Stimulated activated naive B cell treated with anti-CD40 and anti-IgM and Interleukin-4, amounts not matched to agents 10 μg/mL and 1 μg/mL and 100 μg/mL, for 72 hours (primary cell): ENCODE measurements at places on chromosomes 1 and 21.
A peak's percentile ranks its signal among the peaks of the same experiment; 100 is the strongest.

DNA sequence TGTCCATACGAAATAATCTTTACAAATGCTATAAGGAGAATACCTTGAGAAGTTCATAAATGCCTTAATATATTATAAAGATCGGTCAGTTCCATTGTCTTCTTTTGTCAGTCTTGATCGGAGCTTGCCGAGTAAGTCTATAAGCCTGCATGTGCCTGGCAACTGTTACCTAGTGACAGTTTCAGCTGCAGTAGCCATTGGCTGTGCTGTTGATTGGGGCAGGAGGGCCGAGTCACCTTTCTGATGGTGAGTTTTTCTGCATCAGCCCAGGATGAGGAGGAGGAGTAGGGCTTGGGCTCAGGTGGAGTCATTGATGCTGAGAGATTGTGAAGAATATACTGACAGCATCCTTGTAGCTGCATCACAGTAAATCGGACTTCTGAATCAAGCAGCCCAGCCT lies 1.9 kb upstream of the GPR52 start:
- no peak for DNase-seq

GRCh38 chr1:5423109-5423508 lies 569.1 kb downstream of the NPHP4 start:
- DNase-seq, result no peak

- no peak for DNase-seq
Measured at GRCh38 chr21:36021251-36021837, 39.0 kb downstream of the SETD4 start.

DNA sequence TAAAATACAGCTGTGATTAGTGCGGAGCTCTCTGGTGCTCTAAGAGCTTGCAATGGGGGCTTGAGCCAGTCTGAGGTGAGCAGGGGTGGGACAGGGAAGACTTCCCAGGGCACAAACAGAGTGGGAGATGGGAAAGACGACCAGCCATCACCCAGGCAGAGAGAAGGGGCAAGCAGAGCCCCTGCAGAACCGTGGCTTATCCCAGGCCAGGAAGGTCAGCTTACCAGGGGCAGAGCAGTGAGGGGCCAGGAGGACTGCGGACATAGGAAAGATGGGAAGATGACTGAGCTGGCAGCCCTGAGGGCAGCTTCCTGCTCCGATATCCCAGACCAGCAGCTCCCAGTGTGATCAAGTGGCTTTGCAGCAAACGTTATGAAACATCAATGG lies 55.4 kb upstream of the IFFO2 start:
- no peak for DNase-seq

GRCh38 chr1:65207317-65207716 lies 59.3 kb downstream of the AK4 start:
- DNase-seq, result no peak

- no peak for DNase-seq
Measured at GRCh38 chr1:224623743-224624333, 7.7 kb downstream of the CNIH3 start.

GRCh38 chr21:14451546-14451945 lies 68.6 kb upstream of the HSPA13 start:
- DNase-seq, result no peak

GRCh38 chr1:84428235-84428634 lies 30.0 kb downstream of the DNASE2B start:
- DNase-seq, result no peak

- no peak for DNase-seq
Measured at GRCh38 chr1:17027403-17027802, 15.7 kb upstream of the ATP13A2 start.

- DNase-seq, result no peak
Measured at GRCh38 chr1:37455516-37455915, 18.9 kb upstream of the ZC3H12A start.

DNA sequence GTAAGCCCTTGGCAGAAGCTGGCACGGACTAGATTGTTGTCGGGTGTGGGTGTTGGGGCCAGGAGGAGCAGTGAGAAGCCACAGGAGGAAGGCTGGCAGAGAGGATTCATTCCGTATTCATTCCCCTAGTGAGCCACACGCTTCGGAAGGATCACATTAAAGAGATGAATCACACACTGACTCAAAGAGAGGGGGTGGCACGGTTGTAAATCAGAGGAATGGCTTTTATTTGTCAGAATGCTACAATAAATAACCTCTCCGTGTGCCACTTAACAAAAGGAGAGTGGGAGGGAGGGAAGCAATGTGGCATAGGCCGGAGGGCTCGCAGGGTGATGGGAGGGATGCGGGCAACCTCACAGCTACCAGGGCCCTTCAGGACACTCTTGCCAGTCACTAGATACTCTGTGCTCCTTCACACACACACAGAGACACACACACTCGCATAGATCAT lies 135.5 kb downstream of the HIVEP3 start:
- DNase-seq, result no peak

DNA sequence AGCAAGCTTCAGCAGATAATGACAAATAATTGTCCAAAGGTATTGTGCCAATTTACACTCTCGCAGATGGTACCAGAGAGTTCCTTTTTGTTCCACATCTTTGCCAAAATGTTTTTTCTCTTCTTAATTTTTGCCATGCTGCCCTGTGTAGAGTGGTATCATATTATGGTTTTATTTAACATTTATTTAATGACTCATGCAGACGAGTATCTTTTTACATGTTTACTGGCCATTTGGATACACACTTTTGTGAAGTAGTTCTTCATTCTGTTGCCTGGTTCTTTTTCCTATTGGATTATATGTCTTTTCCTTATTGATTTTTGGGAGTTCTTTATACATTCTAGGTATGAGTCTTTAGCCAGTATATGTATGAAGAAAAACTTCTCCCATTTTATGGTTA lies 151.1 kb downstream of the PCNX2 start:
- no peak for DNase-seq

DNA sequence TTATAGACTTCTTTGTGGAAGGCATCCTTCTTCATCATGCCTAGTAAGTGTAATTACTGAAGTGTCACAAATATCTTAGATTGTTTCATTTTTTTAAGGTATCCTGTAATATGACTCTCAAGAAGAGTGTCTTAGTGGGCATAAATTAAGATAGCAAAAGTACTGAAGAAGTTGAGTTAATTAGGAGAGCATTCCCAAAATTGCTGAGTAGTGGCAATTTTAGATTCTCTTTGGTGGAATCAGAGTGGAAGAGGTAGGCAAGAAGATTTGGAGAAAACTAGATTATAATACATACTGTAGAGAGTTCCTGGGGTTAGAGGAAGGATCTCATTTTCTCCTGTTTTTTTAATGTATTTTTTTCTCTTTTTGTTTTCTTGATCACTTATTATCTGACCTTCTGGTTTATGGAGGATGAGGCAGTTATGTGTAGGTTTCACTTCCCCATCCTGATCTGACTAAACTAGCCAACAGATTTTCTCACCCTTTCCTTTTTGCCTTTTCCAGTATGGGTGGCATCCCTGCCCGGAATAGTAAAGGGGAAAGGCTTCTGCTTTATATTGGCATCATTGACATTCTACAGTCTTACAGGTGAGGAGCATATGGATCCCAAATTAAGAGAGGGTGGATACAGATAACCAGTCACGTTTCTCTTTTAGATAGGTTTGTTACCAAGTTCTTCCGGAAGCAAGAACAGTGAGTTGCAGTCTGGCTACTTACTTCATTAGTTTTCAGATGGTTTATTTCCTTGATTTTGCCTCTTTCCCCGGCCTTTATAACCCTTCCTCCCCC lies 16.7 kb upstream of the PSMD4 start:
- no peak for DNase-seq

GRCh38 chr1:228022571-228023293 lies 15.9 kb downstream of the WNT3A start:
- DNase-seq, result no peak

DNA sequence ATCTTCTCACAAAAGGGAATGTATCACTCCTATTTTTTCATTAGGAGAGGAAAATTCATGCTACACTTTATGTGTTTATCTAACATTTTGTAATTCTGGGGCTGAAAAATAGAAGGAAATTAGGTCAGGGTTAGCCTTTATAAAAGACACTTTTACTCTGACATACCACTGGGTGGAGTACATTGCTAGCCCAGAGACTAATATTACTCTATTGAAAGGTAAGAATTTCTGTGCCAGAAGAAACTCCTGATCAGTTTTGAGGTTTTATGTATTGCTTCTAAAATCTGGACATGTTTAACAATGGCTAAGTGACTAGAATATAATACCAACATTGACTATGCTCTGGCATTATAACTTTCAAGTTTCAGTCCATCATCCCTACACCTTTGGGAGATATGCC lies 724.6 kb downstream of the USP25 start:
- DNase-seq, result no peak

- DNase-seq, result no peak
Measured at GRCh38 chr1:178847396-178847849, 23.5 kb downstream of the ANGPTL1 start.

DNA sequence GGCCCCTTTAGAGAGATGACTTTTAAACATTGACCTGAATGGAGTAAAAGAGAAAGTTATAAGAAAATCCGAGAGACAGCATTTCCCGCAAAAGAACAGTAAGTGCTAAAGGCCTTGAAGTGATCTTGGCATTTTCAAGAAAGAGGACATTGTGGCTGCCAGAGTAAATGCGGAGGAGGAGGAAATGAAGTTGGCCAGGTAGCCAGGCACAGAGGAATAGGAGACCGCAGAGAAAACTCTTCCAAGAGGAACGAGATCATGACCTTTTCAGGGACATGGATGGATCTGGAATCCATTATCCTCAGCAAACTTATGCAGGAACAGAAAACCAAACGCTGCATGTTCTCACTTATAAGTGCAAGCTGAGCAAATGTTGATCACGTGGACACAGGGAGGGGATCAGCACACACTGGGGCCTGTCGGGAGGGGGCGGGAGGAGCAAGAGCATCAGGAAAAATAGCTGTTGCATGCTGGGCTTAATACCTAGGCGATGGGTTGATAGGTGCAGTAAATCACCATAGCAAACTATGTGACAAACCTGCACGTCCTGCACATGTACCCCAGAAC lies 49.7 kb downstream of the EEIG2 start:
- DNase-seq, result no peak

DNA sequence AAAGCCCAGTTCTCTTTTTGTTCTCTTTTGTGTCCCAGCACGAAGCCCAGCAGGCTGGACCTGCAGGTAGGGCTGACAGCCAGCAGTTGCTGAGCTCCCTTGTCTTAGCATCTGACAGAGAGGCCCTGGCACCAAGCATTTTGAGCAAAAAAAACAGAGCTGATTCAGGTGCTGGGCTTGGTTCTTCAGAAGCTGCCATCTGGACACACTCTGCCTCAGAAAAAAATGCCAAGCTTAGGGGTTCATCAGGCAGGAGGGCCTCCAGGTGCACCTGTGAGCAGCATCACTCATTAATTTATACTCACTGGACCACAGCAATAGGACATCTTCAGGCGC lies 167.1 kb upstream of the PLD5 start:
- DNase-seq, result no peak

DNA sequence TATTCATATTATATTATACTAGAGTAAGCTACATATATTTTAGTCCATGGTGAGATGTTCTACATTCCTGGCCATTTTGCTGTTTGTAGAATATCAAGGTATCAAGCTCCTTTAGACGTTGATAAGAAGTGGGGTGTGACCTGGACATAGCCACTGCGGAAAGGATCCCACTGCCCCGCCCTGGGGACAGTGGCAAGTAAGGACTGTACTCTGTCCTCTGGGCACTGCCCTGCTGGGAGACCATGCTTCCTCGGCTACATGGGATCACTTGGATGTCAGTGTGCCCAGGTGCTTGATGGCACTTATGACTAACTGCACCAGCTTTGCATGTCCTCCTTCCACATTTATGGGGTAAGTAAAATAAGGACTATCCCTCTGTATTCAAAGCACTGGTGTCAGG lies 46.3 kb upstream of the NTPCR start:
- DNase-seq, result no peak

GRCh38 chr1:84165601-84166000 lies 21.5 kb downstream of the PRKACB start:
- no peak for DNase-seq

DNA sequence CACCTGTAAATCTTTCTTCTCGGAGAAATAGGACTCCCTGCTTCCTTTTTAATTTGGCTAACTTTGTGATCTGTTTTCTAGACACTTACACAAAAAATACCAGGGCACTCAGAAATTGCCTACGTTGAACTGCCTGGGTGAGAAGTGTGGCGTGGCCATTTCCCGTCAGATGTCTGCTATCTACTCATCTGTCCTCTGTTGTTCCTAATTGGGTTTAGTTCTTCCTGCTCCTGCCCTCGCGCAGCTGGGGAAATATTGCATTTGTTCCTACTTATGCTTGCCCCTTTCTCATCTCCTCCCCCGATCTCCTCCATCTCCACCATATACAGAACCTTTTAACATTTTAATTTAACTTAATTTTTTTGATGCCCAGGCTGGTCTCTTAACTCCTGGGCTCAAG lies 55.1 kb downstream of the CD58 start:
- no peak for DNase-seq

DNA sequence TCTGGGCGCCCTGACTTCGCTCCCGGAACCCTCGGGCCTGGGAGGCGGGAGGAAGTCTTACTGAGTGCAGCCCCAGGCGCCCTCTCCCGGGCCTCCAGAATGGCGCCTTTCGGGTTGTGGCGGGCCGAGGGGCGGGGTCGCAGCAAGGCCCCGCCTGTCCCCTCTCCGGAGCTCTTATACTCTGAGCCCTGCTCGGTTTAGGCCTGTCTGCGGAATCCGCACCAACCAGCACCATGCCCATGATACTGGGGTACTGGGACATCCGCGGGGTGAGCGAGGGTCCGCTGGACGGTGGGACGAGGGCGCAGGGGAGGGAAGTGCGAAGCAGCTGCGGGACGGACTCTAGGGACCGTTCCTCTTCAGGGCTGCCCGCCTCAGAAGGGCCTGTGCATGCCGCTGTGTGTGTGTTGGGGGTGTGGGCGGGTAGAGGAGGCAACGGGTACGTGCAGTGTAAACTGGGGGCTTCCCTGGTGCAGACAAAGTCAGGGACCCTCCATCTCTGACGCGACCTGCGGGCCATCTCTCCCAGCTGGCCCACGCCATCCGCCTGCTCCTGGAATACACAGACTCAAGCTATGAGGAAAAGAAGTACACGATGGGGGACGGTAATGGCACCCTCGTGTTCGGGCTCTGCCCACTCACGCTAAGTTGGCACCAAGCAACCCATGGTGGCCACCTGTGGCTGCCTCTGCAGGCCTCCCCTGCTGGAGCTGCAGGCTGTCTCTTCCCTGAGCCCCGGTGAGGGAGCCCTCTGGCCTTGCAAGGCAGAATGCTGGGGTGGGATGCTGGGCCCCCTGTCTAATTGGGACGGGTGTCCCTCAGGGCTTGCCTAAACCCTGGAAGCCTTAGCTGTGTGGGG lies at the start of gene GSTM1:
Gene GSTM1, plus strand, starts transcription at position 177 of the 859 bp plus-strand sequence. Its CDS starts 57 bp downstream, at position 234.
- DNase-seq, result peak; percentile 66

DNA sequence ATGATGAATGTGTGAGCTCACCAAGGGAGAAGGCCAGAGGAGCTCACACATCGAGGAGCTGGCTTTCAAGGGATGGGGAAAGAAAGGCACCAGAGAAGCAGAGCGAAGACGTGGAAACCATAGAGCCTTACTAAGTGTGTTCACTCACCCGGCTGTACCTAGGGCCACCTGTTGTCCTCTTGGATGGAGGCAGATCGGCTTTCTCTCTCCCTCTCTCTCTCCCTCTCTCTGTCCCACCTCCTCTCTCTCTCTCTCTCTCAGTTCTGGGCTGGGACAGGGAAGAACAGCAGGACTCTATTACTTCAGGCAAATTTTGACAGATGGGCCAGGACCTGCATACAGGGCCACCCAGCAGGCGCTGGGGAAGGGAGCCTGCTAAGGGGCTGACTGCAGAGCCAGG lies 64.8 kb downstream of the HIVEP3 start:
- no peak for DNase-seq

- no peak for DNase-seq
Measured at GRCh38 chr1:192581131-192581927, 5.8 kb downstream of the RGS1 start.

- DNase-seq, result no peak
Measured at GRCh38 chr1:44806025-44806703, 987 bp downstream of the DYNLT4 start.
